AG04449 (cell line): ENCODE measurements at places on chromosomes 4 and X.

DNA sequence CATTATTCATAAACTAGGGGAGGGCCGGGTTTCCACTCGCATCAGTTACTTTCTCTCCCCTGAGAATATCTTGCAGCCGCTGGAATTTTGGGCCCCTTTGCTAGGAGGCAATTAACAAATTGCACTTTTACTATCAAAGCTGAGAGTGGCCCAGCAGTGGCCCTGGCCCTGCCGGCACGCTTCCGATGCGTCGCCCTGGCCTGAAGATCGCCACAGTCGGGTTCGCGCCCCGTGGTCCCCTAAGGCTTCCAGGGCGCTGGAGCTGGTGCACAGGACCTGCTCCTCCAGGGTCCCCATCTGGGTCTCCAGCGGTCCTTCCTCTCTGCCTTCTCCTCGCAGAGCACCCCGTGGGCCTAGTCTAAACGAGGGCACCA lies 486 bp upstream of the CWH43 start:
- no peak for DNase-seq

- DNase-seq: no peak
Observed at GRCh38 chr4:78119698-78120097, 62.6 kb downstream of the FRAS1 start.

- no peak for DNase-seq
Observed at GRCh38 chrX:70079870-70080269, 17.6 kb downstream of the OTUD6A start.

DNA sequence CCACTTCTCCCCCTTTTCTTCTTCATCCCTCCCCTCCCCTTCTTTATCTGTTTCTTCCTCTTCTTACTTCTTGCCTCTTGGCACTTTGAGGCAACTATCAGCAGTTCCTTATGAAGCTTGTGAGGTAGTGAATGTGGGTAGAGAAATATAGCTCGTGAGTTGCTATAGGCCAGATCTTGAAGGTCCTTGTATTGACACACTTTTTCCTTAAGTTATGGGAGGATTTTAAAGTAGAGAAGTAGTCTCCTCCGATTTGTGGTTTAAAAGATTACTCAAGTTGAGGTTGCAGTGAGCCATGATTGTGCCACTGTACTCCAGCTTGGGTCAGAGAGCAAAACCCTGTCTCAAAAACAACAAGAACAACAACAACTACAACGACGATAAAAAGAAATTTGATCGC lies 3.4 kb upstream of the RRAGB start:
- DNase-seq: no peak

- no peak for DNase-seq
Observed at GRCh38 chr4:6290769-6291547, 21.3 kb downstream of the WFS1 start.

DNA sequence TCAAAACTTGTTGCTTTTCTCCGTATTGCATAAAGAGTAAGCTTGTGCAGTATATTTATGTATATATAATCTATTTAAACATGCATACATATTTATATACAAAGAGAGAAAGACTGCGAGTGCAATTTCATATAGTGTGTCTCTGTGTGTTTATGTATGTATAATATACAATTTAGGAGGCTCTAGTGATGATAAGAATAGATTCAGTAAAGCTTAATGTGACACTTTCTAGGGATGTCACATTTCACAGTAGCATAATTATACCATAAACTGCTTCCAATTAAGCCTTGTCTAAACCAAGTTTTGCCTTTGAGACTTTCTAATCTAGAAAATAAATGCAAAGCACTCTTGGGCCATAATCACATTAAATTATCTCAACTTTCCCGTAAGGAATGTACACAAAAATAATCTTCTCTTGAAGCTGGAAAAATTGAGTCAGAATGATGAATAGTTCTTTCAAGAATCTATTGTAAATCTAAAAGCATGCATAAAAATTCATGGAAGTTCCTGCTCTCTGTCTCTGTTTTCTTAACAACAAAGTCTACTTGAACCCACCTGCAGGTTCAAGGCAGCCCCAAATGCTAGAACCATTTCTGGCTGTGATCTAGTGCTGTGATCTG lies 114.1 kb upstream of the NPY2R start:
- no peak for DNase-seq

- no peak for DNase-seq
Observed at GRCh38 chr4:25065932-25066590, 35.3 kb upstream of the LGI2 start.

- DNase-seq: no peak
Observed at GRCh38 chrX:78747971-78748370, 451 bp downstream of the LPAR4 start.

GRCh38 chrX:122517786-122518185 lies 666.3 kb upstream of the GRIA3 start:
- DNase-seq: no peak

- no peak for DNase-seq
Observed at GRCh38 chr4:178553201-178553600, 1111.0 kb upstream of the AGA start.

DNA sequence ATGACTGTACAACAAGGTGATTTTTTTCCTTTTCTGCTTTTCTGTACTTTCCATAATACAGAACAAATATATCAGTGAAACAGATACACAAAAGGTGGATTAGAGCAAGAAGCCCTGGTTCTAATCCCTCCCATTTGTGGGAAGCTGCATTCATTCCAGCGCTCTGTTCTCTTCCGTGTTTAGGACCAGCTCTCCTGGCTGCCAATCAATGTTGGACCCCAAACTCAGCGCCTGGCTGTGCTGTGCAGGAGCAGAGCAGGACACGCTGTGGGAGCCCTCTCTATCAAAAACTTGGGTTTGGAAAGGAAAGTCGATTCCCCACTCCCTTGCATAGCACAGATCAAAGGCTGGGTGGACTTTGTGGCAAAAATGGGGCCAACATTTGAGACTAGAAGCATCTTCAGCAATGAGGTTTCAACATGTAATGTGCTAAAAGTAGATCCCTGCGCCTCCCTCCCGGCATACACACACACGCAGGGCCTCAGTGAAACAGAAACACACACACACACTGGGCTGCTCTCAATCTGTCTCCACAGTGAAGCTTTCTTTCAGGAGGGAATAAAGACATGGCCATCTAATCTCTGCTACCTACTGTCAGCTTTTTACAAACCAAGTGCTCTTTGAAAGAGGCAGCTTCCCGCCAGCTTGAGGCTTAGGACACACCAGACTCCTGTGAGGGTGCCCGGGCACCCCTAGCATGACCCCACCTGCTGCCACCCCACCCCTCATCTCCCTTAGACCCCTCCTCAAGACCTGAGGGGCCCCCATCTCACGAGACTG lies 12.2 kb downstream of the WDR1 start:
- no peak for DNase-seq

DNA sequence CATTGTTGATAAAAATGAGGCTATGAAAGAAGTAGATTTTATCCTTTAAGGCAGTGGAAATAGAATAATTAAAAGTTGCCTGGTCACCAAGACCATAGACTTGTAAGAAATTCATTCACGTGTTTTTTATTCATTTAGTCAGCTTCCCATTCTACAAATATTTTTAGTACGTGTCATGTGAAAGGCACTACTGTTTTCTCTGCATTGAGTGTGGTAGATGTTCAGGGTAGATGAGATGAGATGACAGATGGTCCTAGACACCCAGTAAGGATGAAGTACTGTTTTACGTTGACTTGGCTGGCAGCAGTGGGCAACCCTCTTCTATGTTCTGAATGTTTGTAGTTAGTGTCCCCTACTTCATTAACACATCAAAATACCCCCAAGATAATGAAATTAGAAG lies 228.1 kb downstream of the ARHGAP24 start:
- no peak for DNase-seq

DNA sequence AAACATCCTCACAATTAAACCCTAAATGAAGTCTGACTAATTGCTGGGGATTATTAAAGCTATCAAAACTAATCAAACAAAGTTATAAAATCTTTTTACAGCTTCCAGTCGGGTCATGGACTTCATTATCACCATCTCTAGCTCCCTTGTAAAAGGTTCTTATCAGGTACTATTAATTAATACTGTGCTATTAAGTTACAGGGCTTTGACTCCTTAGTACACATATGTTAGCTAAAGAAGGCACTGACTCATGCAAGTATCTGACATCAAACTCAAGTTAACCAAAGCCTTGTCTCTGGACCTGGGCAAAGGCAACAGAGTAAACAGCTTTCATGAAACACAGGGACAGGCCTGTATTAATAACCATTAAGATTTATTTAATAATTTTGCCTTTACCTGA lies 7.9 kb upstream of the ADH4 start:
- no peak for DNase-seq

DNA sequence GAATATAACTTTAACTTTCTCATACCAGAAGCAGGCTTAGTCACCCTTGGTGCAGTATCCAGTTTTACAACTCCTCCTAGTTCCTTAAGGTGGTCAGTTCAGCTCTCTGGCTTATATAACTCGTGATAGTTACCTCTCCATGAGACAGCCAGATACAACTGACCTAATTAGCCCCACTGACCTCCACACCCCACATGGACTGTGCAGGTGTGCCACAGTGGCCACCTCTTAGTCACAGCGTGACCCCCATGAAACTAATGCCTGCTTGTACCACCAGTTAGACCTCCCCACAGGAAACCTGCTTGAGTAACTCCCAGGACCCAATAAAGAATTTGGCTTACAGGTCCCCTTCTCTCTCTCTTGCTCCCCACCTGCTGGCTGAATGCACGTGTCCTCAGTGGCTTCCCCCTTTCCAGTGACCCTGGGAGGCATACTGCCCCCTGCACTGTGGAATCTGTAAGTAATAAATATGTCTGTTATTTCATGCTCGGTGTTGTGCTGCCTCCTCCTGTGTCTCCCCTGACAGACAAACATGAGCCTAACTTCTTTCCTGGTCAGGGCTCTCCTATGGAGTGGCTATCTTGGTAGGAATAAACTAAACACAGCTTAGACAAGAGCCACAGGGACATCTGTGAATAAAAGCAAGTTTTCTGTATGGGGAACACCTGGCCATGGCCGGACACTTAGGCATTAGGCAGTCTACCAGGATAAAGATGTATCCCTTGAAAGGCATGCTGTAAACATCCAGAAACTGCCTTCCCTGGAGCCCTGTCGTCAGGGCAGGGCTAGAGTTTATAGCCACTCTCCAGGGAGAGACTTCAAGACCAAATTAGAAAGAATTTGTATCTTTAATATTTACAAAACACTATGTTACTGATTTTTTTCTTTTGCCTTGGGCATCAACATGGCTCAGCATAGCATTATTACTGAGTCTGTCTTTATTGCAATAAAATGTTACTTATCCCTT lies 209.7 kb upstream of the BOD1L1 start:
- DNase-seq: no peak

- no peak for DNase-seq
Observed at GRCh38 chr4:82851885-82852750, 38.8 kb downstream of the SEC31A start.

GRCh38 chrX:50068893-50069292 lies 131.9 kb downstream of the AKAP4 start:
- no peak for DNase-seq

DNA sequence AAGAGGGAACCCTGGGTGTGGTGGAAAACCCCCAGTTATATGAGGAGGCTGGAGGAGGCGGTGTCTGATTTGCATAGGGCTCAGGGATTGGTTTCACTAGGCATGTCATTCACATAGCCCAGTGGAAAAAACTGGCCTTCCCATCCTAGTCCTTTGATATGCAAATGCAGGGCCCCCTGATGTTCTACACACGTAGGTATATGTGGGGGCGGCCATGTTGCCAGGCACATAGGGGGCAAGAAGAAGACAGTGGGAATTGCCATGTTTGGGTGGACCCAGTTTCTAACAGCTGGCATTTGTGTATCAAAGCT lies 34.0 kb upstream of the ENPP6 start:
- DNase-seq: no peak

- DNase-seq: no peak
Observed at GRCh38 chr4:113347245-113347644, 297.8 kb downstream of the ANK2 start.

DNA sequence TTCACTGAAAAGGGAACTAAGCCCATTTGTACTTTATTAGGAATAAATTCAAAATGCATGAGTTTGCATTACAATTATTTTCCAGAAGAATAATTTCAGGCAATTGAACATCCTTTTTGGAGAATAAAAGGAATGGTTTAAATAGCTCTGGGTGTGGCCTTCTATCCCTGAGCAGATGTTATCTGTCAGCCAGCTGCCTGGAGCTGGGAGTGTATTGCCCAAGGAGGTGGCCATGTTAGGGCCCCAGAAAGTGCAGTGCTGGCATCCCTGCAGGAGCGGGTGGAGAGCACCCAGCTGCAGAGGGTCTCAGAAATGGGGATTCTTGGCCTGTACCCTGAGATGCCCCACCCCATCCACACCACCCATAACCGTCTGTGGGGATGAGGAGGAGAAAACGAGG lies 21.6 kb upstream of the VEGFD start:
- no peak for DNase-seq

DNA sequence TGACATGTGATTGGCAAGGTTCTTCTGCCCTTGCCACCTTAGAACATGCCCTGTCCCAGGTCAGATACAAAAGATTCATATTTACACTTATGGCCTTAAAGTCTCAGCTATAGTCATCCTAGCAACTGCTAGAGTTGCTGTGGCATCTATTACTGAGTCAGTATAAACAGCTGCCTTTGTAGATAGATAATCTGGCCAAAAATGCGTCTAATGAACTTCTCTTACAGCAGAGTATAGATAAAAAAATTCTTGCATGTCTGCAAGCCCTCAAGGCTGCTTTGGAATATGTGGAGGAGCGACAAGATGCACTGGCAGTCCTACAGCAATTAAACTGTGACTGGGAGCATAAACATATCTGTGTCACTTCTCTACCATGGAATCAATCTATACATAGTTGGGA lies 1209.7 kb upstream of the PABPC4L start:
- no peak for DNase-seq

- DNase-seq: no peak
Observed at GRCh38 chr4:113881256-113881655, 98.2 kb downstream of the ARSJ start.

- DNase-seq: no peak
Observed at GRCh38 chrX:86604607-86605006, 456.4 kb downstream of the DACH2 start.

DNA sequence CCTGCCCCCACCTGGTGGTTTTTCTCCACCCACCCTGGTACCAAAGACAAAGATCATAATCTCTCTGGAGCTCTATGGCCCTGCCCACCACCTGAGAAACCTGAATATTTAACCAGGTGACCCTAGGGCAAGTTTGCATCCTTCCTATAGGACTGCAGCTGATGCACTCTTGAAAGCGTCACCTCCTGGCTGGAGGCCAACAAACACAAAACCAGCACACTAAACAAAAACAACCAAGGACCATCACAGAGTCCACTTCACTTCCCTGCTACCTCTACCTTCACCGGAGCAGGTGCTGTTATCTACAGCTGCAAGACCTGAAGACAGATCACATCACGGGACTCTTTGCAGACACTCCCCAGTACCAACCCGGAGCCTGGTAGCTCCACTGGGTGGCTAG lies 296.7 kb upstream of the FGF13 start:
- DNase-seq: no peak

GRCh38 chrX:10534611-10535010 lies 85.8 kb downstream of the MID1 start:
- DNase-seq: no peak

DNA sequence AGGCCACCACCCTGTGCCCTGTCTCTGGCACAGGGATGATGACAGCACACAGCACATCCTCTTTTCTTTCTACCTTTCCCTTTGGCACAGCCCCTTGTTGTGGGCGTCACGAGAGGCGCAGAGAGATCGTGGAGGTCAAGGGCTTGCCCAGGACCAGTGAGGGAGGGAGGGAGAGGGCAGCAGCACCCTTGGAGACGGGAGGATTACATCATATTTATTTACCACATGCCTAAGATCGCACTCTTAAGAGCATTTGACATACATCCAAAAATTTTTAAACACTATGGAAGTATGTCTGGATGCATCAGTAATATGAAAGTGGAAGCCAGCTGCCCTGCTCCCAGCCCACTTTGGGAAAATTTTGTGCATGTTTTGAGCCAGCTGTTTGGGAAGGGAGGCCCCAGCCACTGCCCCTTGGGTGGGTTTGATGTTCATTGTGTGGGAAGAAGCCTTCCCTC lies 12.7 kb downstream of the WFS1 start:
- no peak for DNase-seq
